RPMI7951 (cell line): ENCODE measurements at places on chromosomes 16 and 17.

- no peak for DNase-seq
Measured at GRCh38 chr16:88993166-88993761, 16.3 kb upstream of the CBFA2T3 start.

DNA sequence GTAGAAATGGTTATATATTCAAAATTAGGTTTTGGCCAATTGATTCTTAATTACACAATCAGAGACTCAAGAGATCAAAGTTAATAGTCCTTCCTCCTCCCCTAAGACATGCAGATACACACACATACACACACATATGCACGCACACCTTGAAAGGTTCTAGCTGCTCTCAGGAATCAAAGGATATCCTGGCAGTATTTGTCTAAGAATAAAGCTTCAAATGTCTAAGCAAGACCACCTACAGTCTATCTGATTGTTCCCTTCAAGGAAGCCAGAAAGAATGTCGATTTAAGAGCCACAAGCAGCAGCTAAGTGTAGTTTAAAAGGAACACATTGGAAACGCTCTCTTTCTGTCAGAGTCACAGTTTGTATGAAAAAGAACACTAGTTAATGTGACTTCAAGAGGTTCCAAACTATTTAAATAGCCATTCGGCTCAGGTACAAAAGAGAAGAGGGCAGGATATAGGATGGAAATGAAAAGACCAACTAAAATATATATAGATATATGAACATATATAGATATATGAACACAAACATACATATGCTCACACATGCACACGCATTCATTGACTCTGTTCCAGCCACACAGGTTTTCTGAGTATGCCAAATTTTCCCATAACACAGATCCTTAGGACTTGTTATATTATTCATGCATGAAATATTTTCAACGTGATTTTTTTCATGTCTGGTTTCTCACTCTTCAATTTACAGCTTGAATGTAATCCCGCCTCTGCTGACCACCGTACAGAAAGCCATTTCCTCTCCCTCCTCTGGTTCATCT, 79.0 kb downstream of the CDH8 start:
- no peak for DNase-seq

DNA sequence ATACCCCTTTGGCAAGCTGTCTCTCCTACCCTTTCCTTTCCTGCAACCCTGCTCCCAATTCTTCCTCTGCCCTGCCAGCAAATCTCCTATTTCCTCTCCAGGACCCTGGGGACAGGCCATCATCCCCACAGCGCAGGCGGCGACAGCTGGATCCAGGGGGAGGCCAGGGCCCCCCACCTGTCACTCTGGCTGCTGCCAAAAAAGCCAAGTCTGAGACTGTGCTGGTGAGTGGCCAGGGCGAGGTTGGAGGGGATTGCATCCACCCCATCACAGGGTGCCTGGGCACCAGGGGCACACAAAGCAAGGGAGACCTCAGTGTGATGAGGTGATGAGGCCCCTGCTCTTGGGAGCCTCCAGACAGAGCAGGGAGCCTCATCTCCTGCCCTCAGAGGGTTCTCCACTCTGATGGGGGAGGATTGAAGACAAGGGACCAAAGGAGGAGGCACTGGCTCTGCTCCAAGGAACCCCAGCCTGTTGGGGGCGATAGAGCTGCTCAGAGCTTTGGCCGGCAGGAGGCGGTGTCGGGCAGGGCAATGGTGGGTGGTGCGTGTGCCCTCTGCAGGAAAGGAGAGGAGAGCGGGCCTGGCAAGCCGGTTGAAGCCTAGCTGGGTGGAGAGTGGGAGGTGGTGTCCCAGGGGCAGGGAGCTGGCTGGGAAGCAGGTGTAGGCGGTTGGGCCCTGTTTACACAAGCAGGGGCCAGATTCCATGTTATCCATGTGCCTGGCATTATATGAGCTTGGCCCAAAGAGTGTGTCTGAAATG, 15.6 kb upstream of the PDK2 start:
- DNase-seq, result no peak

- DNase-seq, result no peak
Measured at GRCh38 chr16:84495506-84495905, 9.0 kb downstream of the MEAK7 start.

- DNase-seq, result no peak
Measured at GRCh38 chr16:55367301-55367811, 43.4 kb downstream of the IRX6 start.

DNA sequence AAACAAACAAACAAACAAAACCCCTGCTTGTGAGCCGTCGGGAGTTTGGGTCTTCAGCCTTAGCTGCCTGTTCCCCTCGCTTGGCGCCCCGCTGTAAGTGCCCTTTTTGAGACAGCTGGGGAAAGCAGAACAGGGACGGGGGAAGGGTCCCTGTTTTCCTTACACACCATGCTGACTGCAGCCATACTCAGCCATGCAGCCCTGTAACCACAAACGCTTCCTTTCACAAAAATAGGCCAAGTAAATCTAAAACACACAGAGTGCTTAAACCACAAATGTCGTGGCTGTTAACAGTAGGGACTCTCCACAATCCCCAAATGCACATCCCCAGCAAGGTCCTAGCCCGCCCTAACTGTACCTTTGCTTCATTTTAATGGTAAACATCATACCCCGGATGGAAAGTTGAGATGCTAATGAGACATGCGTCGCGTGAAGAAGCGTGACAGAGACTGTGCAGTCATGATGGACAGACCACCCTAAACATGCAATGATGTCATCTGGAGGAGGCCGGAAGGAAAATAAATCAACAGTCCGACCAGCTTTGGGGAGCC, 129.9 kb downstream of the MGAT5B start:
- DNase-seq, result peak; percentile 45

DNA sequence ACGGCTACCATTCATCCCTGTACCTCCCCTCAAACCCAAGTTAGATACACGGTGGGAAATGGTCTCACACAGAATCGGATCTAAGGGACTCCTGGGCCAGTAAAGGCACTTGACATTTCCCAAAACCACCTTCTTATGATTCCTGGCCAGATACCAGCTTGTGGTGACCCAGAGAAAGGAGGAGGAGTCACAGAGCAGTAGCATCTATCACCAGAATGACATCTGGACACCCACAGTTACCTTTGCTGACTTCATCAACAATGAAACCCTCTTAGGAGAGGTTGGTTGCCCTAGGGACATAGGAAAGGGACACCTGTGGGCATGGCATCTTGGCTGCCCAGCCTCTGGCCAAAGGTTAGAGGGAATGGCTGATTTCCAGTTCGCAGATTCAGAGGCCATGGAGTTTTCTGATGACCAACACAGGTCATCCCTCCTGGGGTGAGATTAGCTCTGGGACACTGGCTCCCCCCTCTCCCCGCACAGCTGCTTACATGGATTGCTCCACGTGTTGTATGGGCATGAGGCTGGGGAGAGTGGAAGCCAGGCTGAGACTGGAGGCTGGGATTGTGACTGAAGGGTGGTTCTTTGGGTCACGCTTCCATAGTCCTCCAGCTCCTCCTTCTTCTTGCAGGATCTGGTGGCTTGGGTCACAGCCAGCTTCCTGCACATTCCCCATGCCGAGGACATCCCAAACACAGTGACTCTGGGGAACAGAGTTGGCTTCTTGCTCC, 1.4 kb upstream of the AOC3 start:
- DNase-seq, result peak; percentile 27

DNA sequence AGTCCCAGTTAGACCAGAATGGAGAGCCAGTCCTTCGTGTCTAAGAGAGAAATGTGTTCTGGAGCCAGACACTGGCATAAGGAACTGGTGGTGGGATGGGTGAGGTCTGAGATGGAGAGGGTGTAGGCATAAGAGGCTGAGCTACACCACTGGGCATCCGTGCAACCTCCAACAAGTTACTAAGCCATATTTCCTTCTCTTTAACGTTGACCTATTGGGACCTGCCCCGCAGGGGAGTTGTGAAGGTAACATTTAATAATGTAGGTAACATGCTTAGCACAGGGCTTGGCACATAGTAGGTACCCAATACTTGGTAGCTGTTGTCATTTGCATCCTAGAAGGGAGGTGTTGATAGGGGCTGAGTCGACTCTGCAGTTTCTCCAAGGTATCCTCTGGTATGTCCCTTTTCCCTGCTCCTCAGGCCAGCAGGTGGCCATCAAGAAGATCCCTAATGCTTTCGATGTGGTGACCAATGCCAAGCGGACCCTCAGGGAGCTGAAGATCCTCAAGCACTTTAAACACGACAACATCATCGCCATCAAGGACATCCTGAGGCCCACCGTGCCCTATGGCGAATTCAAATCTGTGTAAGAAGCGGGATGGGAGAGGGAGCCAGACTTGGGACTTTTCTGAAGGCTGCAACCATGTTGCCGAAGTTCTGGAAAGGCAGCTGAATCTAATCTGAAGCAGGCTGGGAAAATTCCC, 1.2 kb downstream of the MAPK7 start:
- DNase-seq, result no peak

- peak; percentile 56 for DNase-seq
Measured at GRCh38 chr16:50742576-50743200, 802 bp downstream of the CYLD start.

GRCh38 chr17:79306424-79307318, 232.0 kb downstream of the ENGASE start:
- no peak for DNase-seq

DNA sequence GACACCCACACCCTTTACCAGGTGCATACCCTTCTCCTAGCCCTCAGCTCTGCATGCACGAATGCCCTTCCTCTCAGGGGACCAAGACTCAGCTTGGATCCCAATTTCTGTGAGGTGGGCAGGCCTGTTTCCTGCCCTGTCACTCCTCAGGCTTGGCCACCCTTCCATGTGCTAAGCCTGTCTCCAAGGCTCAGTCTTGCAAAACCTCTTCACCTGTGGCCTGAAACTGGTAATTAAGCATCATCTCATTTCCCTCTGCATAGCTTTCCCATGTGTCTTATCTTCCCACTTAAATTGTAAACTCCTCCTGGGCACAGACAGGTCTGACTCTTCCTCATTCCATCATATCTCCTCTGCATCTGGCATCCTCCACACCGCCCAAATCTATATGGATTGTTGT, 31.0 kb upstream of the SMPD3 start:
- DNase-seq, result no peak

DNA sequence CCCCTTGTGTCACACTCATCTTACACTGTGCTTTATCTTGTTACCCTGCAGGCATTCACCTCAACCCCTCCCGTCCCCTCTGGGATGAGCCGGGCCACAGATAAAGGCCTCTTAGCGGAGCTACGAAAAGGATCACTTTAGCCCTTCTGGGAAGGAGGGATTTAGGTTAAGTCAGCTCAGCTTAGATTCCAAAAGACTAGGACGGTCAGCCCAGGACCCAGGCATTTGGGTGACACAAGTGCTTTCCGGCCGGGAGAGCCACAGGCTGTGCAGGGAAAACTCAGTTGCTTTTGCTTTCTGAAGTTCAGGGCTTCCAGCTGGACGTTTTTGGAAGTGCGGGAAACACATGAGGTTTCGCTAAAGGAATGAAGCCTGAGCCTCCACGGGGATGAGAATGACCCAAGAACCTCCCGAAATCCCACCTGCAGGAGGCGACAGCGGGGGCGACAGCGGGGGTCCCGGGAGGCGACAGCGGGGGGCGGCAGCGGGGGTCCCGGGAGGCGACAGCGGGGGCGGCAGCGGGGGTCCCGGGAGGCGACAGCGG, 11.6 kb upstream of the METRNL start:
- peak; percentile 55 for DNase-seq

DNA sequence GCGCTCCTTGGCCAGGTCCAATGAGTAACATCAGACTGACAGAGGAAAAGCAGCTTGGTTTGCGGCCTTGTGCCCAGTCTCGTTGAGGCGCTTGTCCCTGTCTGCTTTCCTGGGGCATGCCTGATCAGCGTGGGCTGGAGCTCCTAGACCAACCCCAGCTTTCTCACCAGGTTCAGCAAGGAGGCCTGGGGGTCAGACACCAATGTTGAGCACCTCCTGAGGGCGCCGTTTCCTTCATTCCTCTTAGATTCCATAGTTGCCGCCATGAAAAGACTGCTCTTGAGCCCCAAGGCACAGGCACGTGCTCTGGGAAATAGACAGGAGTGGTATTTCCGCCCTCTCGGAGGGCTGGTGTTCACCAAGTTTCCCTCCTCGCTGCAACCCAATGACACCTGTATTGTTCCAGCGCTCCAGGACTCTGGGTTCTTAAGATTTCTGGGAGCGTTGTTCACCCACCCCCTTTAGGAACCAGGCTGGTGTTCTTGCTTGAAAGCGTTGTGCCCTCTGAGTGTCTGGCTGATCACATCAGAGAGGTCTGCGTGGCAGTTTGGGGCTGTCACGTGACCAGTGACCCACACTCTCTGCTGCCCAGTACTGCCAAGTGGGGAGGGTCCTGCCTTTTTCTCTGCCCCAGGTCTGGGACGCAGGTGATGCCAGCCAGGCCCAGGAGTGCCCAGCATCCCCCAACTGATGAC, 18.0 kb downstream of the KCTD2 start:
- DNase-seq, result no peak

DNA sequence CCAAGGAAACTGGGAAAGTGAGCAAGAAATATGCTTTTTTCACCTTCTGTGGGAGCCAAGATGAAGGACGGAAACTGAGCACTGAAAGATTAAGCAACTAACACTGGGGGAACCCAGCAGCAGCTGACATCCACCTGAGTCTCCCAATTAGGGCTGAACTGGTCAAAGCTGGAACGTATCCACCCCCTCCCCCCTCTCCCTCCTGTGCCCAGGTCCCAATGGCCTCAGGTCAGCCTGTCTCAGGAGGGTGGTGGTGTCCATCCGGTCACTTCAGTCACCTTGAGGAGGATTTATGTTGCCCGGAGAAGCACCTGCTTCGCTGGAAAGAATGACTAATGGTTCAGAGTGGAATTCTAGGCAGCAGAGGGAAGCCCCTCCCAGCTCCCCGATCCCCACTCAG, 10.0 kb downstream of the PEMT start:
- DNase-seq, result no peak

GRCh38 chr17:40540448-40540847, 24.8 kb downstream of the CCR7 start:
- no peak for DNase-seq

GRCh38 chr17:74805591-74805991, 29.4 kb upstream of the NAT9 start:
- no peak for DNase-seq

GRCh38 chr17:2779545-2779944, 16.7 kb upstream of the RAP1GAP2 start:
- no peak for DNase-seq

DNA sequence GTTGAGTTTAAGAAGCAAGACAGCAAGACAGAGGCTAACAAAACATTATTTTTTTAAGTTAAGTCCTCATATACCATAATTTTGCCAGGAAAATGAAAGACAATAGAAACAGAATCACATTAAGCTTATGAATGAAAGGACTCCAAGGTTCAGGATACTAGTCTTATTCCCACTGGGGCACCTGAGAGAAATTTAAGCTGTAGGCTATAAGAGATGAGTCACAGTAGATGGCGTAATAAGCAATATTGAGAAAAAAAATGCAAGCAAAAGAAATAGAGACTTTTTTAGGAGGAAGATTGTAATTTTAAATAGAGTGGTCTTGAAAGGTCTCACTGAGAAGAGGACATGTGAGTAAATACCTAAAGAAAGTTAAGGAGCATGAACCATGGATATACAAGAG, 57.1 kb upstream of the KIF2B start:
- no peak for DNase-seq

DNA sequence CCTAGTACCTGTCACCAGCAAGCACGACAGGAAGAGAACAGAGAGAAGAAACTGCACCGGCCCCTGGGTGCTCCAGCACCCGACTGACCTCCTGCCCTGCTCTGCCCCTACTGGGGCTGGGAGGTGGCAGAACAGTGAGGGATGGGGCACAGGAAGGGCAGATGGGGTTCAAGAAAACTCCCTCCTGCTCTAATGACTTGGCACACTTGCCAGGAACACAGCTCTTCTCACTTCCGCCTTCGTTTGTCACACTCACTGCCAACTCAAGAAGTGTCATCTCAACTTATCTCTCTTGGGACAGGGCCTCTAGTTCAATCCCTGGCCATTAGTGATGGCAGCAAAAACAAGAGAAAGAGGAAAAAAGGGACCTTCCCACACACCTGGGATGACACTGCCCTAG, 42.7 kb upstream of the ICAM2 start:
- DNase-seq, result no peak
